Panc1 (cell line): ENCODE measurements at places on chromosomes 4 and X. TPM values are rescaled to one million over a fixed set of nuclear protein-coding genes. Genes with fewer than 3 reads are reported as not detected.

Gene CCDC110
- 0.05 TPM for total RNA-seq

Gene NCAPG
- total RNA-seq = 31.0 TPM

Gene PLRG1
- 66.1 TPM for total RNA-seq

GRCh38 chrX:121871122-121871521 is 823.7 kb downstream of the GLUD2 start:
- no peak overlapping the region for H3K4me3 ChIP-seq
- no peaks in the 10 kb centered on the region for H3K36me3 ChIP-seq
- no peaks in the 10 kb centered on the region for H3K27me3 ChIP-seq
- H3K27ac ChIP-seq = no peak overlapping the region
- DNase-seq = no peak

DNA sequence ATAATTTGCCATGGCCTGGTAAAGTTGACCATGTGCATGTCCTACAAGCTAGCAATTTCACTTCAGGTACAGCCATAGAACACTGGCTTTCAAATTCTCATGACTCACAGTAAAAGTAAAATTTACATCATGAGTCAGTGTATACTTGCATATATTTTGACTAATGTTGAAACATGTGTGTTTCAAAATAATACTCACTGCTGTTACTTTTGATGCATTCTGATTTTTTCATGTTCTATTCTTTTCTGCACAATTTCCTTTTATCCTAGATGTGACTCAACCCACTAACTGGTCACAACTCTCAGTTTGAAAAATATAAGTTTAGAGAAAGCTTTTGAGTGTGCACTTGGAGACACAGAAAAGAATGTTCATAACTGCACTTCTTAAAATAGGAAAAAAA is 365.7 kb downstream of the FGF13 start:
- H3K27ac ChIP-seq = no peak overlapping the region
- no peaks in the 10 kb centered on the region for H3K4me1 ChIP-seq
- H3K4me3 ChIP-seq = no peak overlapping the region
- no peaks in the 10 kb centered on the region for H3K27me3 ChIP-seq
- H3K36me3 ChIP-seq = no peaks in the 10 kb centered on the region
- no peak for DNase-seq

GRCh38 chrX:27597508-27597907 is 7.4 kb downstream of the DCAF8L2 start:
- no peak overlapping the region for H3K4me3 ChIP-seq
- H3K36me3 ChIP-seq = no peaks in the 10 kb centered on the region
- H3K27ac ChIP-seq = no peak overlapping the region
- H3K27me3 ChIP-seq = no peaks in the 10 kb centered on the region
- no peaks in the 10 kb centered on the region for H3K4me1 ChIP-seq

Gene CT45A2
- total RNA-seq = not detected

Gene FRG2
- not detected for total RNA-seq

Gene SPP1
- total RNA-seq = 1.6 TPM

Gene GNRHR
- total RNA-seq = not detected

- no peak overlapping the region for H3K27ac ChIP-seq
- no peaks in the 10 kb centered on the region for H3K27me3 ChIP-seq
- H3K4me1 ChIP-seq = no peaks in the 10 kb centered on the region
- no peak overlapping the region for H3K4me3 ChIP-seq
- no peak for DNase-seq
Measured at GRCh38 chr4:36652857-36653256, 371.4 kb downstream of the DTHD1 start.

Gene TLR6
- total RNA-seq = 1.1 TPM

GRCh38 chr4:43732829-43733426 is 715.7 kb downstream of the KCTD8 start:
- no peaks in the 10 kb centered on the region for H3K4me1 ChIP-seq
- no peak overlapping the region for H3K4me3 ChIP-seq
- no peak overlapping the region for H3K27ac ChIP-seq

Gene XAGE2
- total RNA-seq = not detected

DNA sequence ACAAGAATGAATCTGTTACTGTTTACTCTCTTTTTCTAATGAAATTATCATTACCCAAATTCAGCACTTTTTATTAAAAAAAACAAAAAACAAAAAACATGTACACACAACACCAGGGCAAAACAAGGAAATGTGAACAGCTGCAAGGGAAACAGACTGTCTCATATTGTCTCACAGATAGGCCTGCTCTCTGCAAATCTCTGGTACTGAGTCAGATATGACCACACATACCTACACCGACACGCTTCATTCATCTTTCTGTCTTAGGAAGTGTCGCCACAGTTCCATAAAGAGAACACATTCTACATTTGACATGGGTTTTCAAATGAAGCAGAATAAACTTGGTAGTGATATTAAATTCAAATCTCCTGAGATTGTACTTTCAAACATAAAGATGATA is 92.2 kb upstream of the GPR34 start:
- no peak overlapping the region for H3K4me3 ChIP-seq
- H3K27ac ChIP-seq = no peak overlapping the region
- no peak for DNase-seq
- H3K36me3 ChIP-seq = no peaks in the 10 kb centered on the region
- H3K27me3 ChIP-seq = no peaks in the 10 kb centered on the region
- H3K4me1 ChIP-seq = no peaks in the 10 kb centered on the region

DNA sequence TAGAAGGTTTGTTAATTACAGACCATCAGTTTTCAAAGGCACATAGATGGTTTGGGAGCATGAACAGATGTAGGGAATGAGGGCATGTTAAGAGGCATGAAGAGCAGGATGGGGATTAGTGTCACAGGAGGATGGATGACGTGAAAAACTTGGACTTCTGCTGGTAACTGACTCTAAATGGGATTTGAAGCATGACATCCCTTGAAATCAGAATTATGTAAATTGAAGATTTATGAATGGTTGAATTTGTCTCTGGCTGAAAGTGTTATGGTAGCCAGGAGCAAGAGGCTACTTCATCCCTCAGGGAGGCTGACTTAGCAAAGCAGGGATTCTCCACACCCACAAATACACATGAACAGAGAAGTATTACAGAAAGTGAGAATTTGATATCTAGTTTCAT is 454.6 kb downstream of the MAGEB5 start:
- no peaks in the 10 kb centered on the region for H3K4me1 ChIP-seq
- H3K36me3 ChIP-seq = no peaks in the 10 kb centered on the region
- H3K27ac ChIP-seq = no peak overlapping the region
- no peak overlapping the region for H3K4me3 ChIP-seq
- no peak for DNase-seq
- no peaks in the 10 kb centered on the region for H3K27me3 ChIP-seq

DNA sequence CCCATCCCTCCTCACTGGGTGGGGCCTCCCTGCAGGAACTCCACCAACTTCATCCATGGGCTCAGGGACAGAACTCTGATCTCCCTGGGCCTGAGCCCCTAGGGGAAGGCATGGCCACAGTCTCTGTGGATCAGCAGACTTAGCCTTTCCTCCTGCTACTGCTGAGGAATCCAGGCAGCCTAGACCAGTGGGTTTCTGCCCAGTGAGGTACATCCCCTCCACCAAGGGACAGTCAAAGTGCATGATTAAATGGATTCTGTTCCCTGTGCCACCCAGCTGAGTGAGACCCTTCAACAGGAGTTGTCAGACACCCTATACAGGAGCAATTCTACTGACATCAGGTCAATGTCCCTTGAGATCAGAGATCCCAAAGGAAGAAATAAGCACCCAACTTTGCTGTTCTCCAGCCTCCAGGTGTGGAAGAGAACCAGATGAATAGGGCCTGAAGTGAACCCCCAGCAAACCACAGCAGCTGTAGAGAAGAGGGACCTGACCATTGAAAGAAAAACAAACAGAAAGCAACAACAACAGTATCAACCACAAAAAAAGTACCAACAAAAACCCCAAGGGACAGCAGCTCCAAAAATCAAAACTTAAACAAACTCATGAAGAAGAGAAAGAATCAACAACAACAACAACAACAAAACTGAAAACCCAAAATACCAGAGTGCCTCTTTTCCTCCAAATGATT is 84.8 kb downstream of the CHIC1 start:
- H3K36me3 ChIP-seq = no peaks in the 10 kb centered on the region
- H3K4me3 ChIP-seq = no peak overlapping the region
- no peak overlapping the region for H3K27ac ChIP-seq

DNA sequence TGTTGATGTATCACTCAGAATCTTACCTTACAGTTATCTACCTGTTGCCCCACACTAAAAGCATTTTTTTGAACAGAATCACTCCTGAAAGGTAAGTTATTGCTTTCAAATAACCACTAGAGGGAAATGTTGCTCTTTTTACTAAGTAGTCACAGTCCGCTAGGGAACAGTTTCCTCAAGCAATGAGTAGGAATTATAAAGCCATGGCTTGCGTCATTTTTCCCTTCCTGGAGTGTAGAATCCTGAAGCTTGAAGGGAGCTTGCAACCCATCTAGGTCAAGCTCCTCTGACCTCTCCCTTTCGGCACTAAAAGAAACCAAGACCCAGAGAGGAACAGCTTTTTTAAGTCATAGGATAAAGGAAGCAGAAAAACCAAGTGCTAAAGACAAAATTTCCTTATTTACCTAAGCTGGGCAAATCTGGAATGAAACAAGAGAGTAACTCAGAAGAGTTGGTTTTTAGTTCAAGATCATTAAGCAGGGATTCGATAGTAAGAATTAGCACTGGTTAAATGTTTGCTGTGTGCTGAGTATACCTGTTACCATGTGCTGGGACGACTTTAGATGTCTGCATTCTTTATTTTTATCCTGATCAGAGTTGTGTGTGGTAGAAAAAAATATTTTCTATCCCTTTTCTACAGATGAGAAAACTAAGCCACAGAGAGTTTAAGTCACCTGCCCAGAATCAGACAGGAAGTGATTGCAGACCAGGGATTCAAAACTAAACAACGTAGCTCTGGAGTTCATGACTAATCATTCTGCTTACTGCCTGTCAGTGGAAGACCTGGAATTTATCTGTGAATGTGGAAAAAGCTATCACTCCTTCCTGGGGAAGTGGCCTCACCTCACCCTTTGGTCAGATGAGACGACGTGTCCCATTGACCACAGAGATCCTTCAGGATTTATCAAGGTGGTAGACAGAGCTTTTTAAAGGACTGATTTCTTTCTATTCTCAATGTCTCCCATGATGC is 631.5 kb downstream of the RAB28 start:
- H3K36me3 ChIP-seq = no peaks in the 10 kb centered on the region
- no peaks in the 10 kb centered on the region for H3K27me3 ChIP-seq
- H3K4me3 ChIP-seq = no peak overlapping the region
- DNase-seq = peak; percentile 46

DNA sequence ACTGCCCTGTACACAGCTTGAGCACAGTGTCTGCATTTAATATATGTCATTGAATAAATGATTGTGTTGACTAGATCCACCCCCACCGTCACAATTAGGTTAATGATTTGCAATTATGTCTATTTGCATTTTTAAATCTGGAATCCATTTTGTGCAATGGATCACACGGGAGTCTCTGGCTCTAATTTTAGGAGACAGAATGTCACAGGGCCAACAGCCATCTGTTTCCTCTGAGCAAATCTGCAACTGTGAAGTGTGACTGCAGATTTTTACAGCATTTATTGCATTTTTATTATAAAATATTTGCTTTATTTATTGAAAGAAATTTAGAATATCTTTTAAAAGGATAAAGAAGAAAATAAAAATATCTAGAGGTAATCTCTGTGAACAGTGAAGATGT is 316.8 kb downstream of the HS3ST1 start:
- H3K36me3 ChIP-seq = no peaks in the 10 kb centered on the region
- no peaks in the 10 kb centered on the region for H3K4me1 ChIP-seq
- H3K4me3 ChIP-seq = no peak overlapping the region
- no peak overlapping the region for H3K27ac ChIP-seq

DNA sequence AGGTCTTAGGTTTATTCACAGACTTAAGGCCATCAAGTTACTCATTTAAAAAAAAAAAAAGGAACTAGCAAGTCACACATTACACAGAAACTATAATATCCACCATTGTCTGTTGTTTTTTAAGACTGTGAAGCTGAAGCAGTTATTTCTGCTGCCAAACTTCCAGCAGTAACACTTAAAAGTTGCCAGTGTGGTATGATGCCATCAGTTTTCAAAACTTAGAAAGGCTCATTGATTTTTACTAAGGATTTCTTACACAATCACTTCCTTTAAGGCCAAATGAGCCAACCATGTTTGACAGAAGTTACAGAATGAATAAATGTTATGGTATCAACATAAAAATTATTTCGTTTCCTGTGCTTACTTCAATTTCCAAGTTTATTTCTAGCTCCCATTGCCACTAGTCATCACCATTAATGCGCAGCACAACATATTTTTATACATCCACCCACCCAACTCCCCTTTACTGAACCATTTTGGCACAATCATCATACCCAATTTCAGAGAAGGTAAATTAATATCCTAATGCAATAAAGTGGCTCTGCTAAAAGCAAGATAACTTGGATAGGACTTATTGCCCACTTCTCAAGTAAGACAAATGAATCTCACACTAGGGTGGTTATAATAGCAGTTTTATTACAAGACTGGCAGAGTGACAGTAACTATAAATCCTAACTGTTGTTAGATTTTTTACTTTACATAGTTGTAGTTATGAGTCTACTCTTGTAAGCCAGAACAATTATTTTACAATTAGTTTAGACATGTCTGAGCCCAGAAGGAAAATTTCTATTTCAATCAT is 13.1 kb downstream of the PDGFC start:
- no peaks in the 10 kb centered on the region for H3K27me3 ChIP-seq
- no peaks in the 10 kb centered on the region for H3K36me3 ChIP-seq
- DNase-seq = no peak
- H3K4me3 ChIP-seq = no peak overlapping the region

- no peaks in the 10 kb centered on the region for H3K36me3 ChIP-seq
- no peak overlapping the region for H3K27ac ChIP-seq
- DNase-seq = no peak
- no peaks in the 10 kb centered on the region for H3K4me1 ChIP-seq
Measured at GRCh38 chr4:78032929-78033328, 24.2 kb upstream of the FRAS1 start.

DNA sequence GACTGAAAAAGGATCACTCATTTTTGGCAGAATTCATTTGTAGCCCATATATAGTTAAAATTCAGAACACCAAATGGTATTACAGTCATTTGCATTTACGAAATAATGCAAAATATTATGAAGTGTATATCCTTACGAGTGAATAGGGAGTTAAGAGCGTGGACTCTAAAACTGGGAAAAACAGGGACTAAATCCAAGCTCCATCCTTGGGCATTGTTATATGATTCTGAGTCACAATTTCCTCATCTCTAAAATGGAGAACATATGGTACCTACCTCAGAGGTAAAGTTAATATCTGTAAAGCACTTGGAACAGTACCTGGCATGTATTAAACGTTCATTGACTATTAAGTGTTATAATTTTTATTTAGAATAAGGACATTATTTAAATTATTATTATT is 106.3 kb downstream of the ZAR1 start:
- no peak overlapping the region for H3K4me3 ChIP-seq
- no peak for DNase-seq
- H3K36me3 ChIP-seq = no peaks in the 10 kb centered on the region; the same call in none of the 2 replicates
- no peaks in the 10 kb centered on the region for H3K4me1 ChIP-seq

GRCh38 chr4:7945709-7946380 is 6.2 kb upstream of the AFAP1 start:
- H3K36me3 ChIP-seq = no peaks in the 10 kb centered on the region
- peak overlapping the region; percentile 65 for H3K27ac ChIP-seq
- H3K4me1 ChIP-seq = peaks cover 32% of the 10 kb centered on the region
- DNase-seq = no peak

- DNase-seq = no peak
- H3K4me1 ChIP-seq = no peaks in the 10 kb centered on the region
- H3K36me3 ChIP-seq = no peaks in the 10 kb centered on the region
- H3K4me3 ChIP-seq = no peak overlapping the region
- H3K27me3 ChIP-seq = no peaks in the 10 kb centered on the region
Measured at GRCh38 chr4:189374176-189374575, 566.5 kb upstream of the FRG1 start.

GRCh38 chr4:185238215-185238681 is 28.9 kb downstream of the SNX25 start:
- H3K27ac ChIP-seq = no peak overlapping the region
- no peaks in the 10 kb centered on the region for H3K4me1 ChIP-seq
- no peak for DNase-seq
- H3K4me3 ChIP-seq = no peak overlapping the region
- no peaks in the 10 kb centered on the region for H3K27me3 ChIP-seq
- no peaks in the 10 kb centered on the region for H3K36me3 ChIP-seq
